Activated T-cell treated with anti-CD3 and anti-CD28 coated beads, Interleukin-2, amount 50 U/mL, for 72 hours (primary cell): ENCODE measurements at places on chromosomes 1 and 21.
A peak's percentile ranks its signal among the peaks of the same experiment; 100 is the strongest.

DNA sequence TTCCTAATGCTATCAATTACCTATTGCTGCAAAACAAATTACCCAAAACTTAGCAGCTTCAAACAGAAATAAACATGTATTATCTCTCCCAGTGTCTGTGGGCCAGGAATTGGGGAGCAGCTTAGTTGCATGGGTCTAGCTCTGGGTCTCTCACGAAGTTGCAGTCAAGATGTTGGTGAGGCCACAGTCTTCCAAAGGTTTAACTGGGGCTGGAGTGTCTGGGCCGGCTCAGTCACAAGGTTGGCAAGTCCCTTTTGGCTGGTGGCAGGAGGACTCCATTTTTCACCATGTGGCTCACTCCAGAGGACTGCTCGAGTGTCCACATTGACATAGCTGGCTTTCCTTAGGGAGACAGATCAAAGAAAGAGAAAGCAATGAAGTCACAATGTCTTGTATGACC is 5.0 kb upstream of the LRP8 start:
- no peak for DNase-seq
- H3K27me3 ChIP-seq, result no peaks in the 10 kb centered on the region
- no peak overlapping the region for H3K4me3 ChIP-seq
- peaks cover under 1% of the 10 kb centered on the region for H3K36me3 ChIP-seq

- peaks cover 27% of the 10 kb centered on the region for H3K36me3 ChIP-seq
- H3K4me3 ChIP-seq, result no peak overlapping the region
- H3K4me1 ChIP-seq, result peaks cover 19% of the 10 kb centered on the region
- peak overlapping the region; percentile 29 for H3K27ac ChIP-seq
- DNase-seq, result no peak
Observed at GRCh38 chr21:32372755-32373154, 20.1 kb downstream of the URB1 start.

DNA sequence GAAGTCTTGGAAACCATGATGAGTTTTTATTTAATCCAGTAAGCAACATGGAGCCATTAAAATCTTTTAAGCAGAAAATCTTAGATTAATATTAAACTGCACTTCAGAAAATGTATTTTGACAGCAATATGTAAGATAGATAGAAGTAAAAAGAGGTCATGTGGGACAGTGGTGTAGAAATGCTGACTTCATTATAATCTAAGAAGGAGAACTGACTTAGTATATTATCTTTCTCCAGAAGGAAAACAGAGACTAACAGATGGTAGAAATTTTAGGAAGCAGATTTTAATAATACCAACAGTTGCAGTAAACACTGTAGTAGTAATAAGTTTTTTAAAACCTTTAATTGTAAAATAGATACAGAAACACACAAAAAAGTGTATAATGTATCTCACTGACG is 272.9 kb downstream of the TPR start:
- DNase-seq, result no peak
- H3K4me3 ChIP-seq, result no peak overlapping the region
- no peaks in the 10 kb centered on the region for H3K36me3 ChIP-seq
- H3K27ac ChIP-seq, result no peak overlapping the region
- H3K27me3 ChIP-seq, result peaks cover 14% of the 10 kb centered on the region
- no peaks in the 10 kb centered on the region for H3K4me1 ChIP-seq

- DNase-seq, result no peak
- no peaks in the 10 kb centered on the region for H3K27me3 ChIP-seq
- H3K4me1 ChIP-seq, result no peaks in the 10 kb centered on the region
- peaks cover 18% of the 10 kb centered on the region for H3K36me3 ChIP-seq
Observed at GRCh38 chr1:53878492-53879105, 11.0 kb downstream of the YIPF1 start.
